ENCODE measurements at places on chromosomes 11 and 22. TPM values are rescaled to one million over a fixed set of nuclear protein-coding genes. Genes with fewer than 3 reads are reported as not detected.

Gene STARD10
- total RNA-seq, result 23.0 TPM

Gene TRIM49
- not detected for total RNA-seq

Gene RBFOX2
- total RNA-seq, result 75.6 TPM

Gene HORMAD2
- total RNA-seq, result not detected

All from tibial nerve (tissue), 4 donors.